ENCODE measurements at places on chromosomes 6 and 20.

GRCh38 chr6:57162028-57162427 lies 10.1 kb upstream of the BAG2 start:
- no peak for DNase-seq

DNA sequence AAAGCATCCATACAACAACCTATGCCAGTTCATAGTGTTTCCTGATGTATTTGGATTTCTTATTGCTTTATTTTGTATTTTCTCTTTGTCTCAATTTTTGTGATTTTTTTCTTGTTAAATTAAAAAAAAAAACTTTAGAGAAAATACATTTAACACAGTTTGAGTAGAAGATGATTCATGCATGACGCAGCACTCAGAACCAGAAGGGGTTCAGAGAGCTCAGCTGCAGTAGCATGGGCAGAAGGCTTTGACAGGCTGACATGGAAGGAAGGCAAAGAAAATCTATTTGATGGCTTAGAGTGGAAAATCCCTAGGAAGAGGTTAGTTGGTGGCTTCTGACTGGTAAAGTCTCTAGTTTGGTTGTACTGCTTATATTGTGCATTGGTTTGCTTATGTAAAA lies 207.2 kb upstream of the STXBP5 start:
- no peak for DNase-seq

DNA sequence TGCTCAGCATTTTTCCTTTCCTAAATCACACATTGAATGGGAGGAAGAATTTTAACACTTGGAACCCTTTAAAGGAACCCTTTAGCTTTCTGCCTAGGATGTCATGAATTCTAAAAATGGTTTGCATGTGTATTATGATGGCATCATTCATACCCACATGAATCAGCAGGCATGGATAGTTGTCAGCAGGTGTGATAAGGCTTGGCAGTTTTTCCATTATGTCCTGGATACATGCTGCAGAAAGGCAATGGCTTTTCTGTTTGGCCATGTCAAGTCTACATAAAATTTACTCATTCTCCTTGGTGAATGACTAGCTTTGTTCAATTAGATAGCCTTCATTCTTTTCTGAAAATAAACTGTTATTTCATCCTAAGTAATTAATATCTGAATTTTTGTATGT lies 353.7 kb downstream of the GRIK2 start:
- no peak for DNase-seq

DNA sequence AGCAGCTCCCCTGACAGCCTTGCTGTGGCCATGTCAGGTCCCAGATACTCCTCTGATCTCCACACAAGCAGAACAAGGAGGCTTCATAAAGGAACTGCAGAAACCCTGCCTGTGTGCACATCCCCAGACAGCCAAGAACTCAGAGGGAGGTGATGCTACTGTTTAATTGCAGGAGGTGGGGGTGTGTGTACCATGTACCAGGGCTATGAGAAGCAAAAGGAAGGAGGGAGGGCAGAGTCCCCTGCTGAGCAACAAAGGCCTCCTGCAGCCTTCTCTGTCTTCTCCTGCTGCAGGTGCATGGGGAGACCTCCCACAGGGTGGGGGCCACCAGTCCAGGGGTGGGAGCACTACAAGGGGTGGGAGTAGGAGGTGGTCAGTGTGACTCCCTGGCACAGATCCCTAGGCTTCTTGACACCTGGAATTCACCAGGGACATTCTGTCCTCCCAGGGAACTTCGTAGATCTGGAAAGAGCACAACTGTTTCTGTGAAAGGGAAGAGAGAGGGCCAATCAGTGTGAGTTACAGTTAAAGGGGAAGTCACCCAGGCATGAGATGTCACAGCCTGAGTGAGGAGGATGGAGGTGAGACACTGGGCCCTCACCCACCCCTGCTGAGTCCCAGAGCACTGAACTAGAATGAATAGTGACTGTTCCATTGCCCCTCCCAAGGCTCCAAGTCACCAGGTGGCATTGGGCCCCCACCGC lies 2.8 kb downstream of the CST2 start:
- no peak for DNase-seq

- no peak for DNase-seq
Observed at GRCh38 chr6:27096834-27097511, 150.5 kb upstream of the PRSS16 start.

- DNase-seq, result no peak
Observed at GRCh38 chr6:28462401-28462800, 19.1 kb upstream of the ZSCAN23 start.

All from NCI-H1930 (cell line).